Activated T-helper 1 cell treated with anti-CD3 and anti-CD28 coated beads, Interleukin-12 subunit alpha, Interleukin-12 subunit beta, Interleukin-2, Interleukin-4 antibody, amounts not matched to agents 30 ng/mL and 10 ng/mL and 1 ng/mL, durations not matched to agents 14 hours and 24 hours and 36 hours (primary cell): ENCODE measurements at places on chromosomes 2 and 18.

DNA sequence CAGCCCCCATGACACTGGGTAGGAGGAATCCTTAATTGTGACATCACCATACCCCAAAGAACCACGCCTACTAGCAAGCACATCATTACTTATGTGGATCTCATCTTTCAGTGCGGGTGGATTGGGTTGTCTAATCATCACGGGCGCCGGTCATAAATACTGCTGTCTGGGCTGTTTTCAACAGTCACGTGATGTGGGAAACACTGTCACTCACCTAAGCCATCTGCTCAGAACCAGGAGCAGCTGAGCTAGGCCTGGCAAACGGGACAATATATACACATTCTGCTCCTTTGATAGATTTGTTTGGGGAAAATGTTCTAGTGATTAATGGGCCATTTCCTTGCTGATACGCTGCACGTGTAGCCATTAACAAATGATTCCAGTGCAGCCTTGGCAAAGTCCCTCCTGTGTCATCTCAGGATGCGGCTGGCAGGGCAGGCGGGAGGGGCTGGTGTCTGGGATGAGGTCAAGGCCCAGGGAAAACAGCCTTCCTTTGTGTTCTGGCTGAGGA, 145.9 kb upstream of the COPS8 start:
- DNase-seq: no peak

- DNase-seq: no peak
These were observed 1615.3 kb upstream of the ZEB2 start for GRCh38 chr2:146135245-146135644.

- no peak for DNase-seq
These were observed 191.6 kb downstream of the ZBTB7C start for GRCh38 chr18:48217258-48218250.

GRCh38 chr18:56921896-56922480, 224.9 kb upstream of the BOD1L2 start:
- no peak for DNase-seq

DNA sequence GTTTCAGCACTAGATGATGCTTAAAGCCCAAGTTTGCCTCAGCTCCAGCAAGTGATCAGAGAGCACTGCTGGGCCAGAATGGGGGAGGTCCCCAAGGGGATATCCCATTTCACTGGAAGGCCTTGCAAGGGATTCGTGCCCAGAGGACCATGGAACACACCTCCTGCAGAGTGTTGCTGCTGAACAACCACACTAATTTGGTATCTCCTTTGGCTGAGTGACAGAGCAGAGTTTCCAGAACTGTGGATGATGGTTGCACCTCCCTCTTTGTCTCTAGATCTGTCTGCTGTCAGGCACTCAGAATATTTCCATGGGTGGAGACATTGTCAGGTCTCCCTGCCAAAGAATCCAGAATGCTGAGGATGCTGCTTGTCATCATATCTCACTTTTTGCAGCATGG, 484.8 kb upstream of the NETO1 start:
- DNase-seq: no peak

DNA sequence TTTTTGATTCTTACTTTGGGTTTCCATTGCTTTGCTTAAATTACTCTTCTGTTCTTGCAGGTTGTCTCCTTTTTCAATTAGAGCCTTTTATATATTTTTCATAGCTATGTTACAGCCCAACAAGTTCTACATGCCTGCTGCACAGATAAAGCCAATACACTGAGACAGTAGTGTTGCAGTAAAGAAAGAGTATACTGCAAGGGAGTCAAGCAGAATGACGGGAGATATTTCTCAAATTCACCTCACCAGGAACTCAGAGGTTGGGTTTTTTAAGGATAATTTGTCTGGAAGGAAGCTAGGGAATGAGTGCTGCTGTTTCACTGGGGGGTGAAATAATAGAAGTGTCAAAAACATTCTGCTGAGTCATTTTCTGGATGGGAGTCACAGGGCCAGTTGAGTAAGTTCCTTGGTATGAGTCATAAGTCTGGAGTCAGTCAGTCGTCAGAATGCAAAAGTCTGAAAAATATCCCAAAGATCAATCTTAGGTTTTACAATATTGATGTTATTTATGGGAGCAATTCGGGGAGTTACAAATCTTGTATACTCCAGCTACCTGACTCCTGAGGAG, 193.0 kb upstream of the RGPD4 start:
- no peak for DNase-seq

GRCh38 chr2:128615571-128615970, 296.9 kb upstream of the HS6ST1 start:
- no peak for DNase-seq

- DNase-seq: no peak
These were observed 60.5 kb downstream of the UGP2 start for GRCh38 chr2:63902149-63902548.

GRCh38 chr2:39124746-39125057, 3.9 kb upstream of the SOS1 start:
- no peak for DNase-seq

DNA sequence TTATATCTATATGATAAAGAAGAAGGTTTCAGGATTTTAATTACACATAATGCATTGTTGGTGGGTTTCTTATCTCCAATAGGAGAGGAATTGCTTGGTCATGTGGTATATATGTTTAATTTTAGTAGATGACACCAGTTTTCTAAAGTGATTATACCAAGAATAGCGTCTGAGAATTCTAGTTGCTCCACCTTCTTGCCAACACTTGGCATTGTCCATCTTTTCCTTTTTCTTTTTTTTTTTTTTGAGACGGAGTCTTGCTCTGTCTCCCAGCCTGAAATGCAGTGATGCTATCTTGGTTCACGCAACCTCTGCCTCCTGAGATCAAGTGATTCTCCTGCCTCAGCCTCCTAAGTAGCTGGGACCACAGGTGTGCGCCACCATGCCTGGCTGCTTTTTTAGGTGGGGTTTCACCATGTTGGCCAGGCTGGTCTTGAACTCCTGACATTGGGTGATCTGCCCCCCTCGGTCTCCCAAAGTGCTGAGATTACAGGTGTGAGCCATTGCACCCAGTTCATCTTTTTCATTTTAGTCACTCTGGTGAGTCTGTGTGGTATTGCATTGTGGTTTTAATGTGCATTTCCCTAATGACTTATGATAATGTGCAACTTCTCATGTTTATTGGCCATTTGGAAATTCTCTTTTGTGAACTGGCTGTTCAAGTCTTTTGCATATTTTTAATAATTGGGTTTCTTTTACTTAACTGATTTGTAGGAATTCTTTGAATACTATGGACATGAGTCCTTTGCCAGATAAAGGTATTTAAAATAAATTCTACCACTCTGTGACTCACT, 37.3 kb upstream of the ZNF512 start:
- DNase-seq: no peak

GRCh38 chr2:54545702-54546450, 89.7 kb downstream of the SPTBN1 start:
- no peak for DNase-seq

GRCh38 chr2:136538489-136538888, 226.9 kb upstream of the THSD7B start:
- DNase-seq: no peak
